ENCODE measurements at places on chromosomes 2 and 18. TPM values are rescaled to one million over a fixed set of nuclear protein-coding genes. Genes with fewer than 3 reads are reported as not detected.

The AQP12B gene
- not detected for total RNA-seq

The XDH gene
- total RNA-seq = 4.6 TPM

The AOX1 gene
- 119 TPM for total RNA-seq

DNA sequence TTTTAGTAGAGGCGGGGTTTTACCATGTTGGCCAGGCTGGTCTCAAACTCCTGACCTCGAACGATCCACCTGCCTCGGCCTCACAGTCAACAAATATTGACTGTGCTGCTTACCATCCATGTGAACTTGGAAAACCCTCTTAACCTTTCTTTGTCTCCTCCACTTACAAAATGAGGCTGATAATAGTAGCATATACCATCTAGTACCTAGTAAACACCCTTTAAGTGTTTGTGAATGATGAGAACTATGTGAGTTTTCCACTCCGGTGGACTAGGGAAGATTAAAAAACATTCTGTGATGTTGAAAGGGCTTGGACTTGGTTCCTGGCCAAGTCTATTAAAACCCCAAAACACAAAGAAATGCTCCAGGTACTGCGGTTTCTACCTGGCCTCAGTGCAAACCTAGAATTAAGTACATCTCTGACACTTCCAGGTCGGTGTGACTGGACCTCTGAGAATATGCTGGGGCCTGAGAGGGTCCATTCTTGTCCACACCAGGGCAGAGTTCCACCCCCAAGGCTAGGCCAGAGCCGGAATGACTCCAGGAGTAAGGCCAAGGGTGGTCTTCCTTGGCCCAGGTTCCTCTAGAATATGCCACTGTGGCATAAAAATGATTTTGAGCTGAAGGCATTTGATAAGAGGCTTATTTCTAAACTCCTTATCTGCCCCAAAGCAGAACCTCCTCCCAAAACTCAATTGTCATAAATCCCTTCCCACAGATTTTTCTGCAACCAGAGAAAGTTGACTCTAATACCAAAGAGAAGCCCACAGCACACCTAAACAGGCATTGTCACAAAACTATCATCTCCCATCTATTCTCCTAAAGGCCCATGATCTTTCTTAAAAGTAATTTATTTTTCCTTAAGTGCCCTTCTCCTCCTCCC is 217.5 kb downstream of the TGIF1 start:
- DNase-seq = no peak

DNA sequence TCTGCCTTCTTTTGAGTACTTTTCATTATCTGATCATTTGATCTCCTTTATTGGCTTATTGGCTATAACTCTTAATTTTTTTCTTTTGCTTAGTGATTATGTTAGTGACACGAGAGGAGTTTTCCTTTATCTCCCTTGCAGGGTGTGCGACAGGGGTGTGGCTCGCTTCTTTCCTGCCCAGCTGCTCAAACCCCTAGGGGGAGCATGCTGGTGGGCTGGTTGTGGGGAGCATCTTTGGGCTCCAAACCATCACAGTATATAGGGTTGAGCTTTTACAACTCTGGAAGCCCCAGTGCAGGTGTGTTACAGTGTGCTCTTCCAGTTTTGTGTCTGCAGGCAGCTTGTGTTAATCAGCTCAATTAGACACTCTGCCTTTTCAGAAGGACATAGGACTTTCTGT is 357.0 kb upstream of the TMEFF2 start:
- no peak for DNase-seq

GRCh38 chr2:236176417-236176816 is 8.2 kb upstream of the GBX2 start:
- DNase-seq = no peak

DNA sequence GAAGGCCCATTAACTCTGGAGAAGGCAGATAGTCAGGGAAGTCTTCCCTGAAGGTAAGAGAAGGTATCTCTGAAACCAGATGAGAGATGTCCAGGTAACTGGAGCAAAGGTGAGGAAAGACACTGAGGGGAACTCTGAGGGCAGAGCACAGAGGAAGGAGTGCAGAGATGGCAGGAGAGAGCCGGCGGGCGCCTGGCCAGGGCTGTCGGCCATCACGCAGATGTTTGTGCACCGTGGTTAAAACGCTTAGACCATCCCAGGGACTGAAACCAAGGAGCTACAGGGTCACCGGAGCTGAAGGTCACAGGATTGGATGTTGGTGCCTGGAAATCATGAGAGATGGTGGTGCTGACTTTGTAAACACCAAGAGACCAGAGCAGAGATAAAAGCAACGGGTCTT is 55.4 kb downstream of the LAMA1 start:
- no peak for DNase-seq

- no peak for DNase-seq
Measured at GRCh38 chr2:178574789-178575188, 94.5 kb downstream of the PLEKHA3 start.

- DNase-seq = no peak
Measured at GRCh38 chr2:29052807-29053206, 21.5 kb downstream of the PCARE start.

DNA sequence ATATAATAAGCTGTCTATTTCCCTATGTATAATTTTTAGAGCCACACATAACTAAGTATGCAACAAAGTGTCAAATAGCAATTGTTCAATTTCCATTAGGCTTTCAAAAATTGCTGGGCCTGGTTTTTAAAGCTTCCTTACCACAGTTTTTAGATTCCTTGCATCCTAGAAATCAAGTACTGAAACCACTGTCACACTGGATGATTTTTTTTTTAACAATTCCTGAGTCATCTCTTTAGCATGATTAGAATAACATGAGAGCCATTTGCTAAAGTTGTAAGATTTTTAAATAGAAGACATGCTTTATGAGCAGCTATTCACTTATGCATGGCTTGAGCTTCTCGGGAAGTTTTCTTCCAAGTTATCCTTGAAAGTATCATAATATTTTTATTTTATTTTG is 319.5 kb upstream of the NXPH2 start:
- no peak for DNase-seq
